ENCODE measurements at places on chromosomes 5 and 9. TPM values are rescaled to one million over a fixed set of nuclear protein-coding genes. Genes with fewer than 3 reads are reported as not detected.

SQSTM1 gene
- total RNA-seq = 548 TPM

GARIN3 gene
- total RNA-seq = not detected

SLC9A3 gene
- total RNA-seq = 1.6 TPM

C8G gene
- total RNA-seq = 1.4 TPM

PLPPR1 gene
- total RNA-seq = not detected

VLDLR gene
- total RNA-seq = 0.15 TPM

SLC36A2 gene
- total RNA-seq = not detected

TPPP gene
- 17.3 TPM for total RNA-seq

GFRA3 gene
- not detected for total RNA-seq

FCN2 gene
- total RNA-seq = not detected
